MG63 (cell line): ENCODE measurements at places on chromosomes 3 and 15. TPM values are rescaled to one million over a fixed set of nuclear protein-coding genes. Genes with fewer than 3 reads are reported as not detected.

Gene KLF15
- total RNA-seq = 0.22 and 0.26 TPM in 2 replicates

GRCh38 chr3:32934150-32934742, 17.2 kb upstream of the CCR4 start:
- no peak for DNase-seq

Gene RETNLB
- total RNA-seq = not detected in 2 replicates

- DNase-seq = no peak
These were observed 8.5 kb downstream of the CRBN start for GRCh38 chr3:3170998-3171397.

DNA sequence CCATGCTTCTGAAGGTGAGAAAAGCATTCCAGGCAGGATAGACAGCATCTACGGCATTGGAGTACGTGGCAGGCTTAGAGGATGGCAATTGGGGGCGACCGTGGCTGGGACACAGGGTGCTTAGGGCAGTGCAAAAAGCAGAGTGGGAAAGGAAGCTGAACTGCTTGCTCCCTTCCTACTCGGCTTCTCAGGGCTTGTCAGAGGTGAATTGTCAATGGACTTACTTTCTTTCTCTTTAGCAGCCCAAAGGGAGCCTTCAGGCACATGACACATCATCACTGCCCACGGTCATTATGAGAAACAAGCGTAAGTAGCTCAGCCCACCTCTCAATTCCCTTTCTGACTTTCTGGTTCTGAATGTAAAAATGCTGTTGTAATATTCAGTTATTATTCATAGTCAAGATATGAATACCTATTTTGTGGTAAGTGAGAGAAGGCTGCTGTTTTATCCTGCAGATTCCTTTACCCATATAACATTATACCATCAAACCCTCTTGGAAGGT, 84.3 kb downstream of the KLHL25 start:
- no peak for DNase-seq

DNA sequence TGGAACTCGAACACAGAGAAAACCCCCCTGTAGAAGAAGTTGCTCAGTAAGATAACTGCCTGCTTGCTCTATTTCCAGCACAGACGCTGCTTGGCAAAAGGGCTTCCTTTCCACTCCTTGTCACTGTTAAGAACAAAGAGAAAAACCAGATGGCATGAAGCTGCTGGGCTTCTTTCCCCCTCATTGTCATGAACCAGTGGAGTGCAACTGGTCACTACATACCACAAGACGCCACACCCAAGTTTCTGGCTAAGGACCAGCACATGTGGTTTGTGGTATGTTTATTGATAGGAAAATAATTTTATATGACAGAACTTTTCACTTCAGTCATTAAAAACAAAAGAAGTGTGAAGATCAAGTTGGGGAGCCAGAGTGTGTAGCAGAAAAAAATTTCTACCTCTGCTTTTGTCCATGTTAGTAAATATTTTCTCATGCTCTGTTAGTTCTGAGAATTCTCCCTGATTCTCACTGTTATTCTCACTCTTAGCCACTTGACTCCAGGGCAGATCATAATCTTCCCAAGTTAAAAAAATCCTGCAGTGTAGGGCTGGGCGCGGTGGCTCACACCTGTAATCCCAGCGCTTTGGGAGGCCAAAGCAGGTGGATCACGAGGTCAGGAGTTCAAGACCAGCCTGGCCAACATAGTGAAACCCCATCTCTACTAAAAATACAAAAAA, 37.9 kb downstream of the CLK3 start:
- DNase-seq = peak; percentile 71

GRCh38 chr15:73383310-73384189, 14.8 kb upstream of the HCN4 start:
- DNase-seq = no peak

DNA sequence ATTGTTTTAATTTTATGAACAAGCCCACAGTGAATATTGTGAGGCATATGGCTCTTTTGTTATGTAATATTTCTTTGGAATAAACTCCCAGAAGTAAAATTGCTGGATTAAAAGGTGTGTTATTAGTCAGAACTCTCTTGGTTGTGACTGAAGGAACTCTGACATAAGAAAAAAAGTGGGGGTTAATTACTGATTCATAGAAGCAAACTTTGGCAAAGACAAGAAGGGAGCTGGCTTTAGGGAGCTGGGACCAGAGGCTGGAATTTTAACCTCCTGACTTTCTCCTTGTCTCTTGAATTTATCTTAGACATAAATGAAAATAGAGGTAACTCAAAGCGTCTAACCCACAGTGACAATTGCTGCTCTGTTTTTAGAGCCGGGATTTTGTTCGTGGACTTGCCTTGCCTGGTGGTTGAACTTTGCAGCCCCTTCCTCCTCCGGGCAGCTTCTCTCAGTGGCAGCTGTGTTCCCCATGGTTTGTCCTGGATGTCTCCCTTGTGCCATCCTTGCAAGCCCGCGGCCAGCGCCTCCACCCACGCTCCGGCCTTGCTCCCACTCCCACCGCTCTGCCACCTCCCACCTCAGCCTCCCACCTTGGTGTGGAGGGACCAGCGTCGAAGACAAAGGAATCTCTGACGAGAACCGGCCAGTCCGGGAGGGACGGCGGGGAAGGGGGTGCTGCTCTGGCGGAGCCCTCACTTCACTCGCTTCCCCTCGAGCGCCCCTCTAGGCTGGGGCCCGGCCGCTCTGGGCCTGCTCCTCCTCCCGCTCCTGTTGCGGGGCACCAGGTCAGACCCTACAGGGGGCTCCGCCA, 28.0 kb downstream of the ARHGAP31 start:
- peak; percentile 49 for DNase-seq

GRCh38 chr3:197298945-197299854, 788 bp upstream of the DLG1 start:
- DNase-seq = no peak

Gene CLDN18
- not detected in 2 replicates for total RNA-seq

Gene RARRES1
- not detected in 2 replicates for total RNA-seq

- no peak for DNase-seq
These were observed 25.8 kb upstream of the PSMD6 start for GRCh38 chr3:64049136-64049535.

DNA sequence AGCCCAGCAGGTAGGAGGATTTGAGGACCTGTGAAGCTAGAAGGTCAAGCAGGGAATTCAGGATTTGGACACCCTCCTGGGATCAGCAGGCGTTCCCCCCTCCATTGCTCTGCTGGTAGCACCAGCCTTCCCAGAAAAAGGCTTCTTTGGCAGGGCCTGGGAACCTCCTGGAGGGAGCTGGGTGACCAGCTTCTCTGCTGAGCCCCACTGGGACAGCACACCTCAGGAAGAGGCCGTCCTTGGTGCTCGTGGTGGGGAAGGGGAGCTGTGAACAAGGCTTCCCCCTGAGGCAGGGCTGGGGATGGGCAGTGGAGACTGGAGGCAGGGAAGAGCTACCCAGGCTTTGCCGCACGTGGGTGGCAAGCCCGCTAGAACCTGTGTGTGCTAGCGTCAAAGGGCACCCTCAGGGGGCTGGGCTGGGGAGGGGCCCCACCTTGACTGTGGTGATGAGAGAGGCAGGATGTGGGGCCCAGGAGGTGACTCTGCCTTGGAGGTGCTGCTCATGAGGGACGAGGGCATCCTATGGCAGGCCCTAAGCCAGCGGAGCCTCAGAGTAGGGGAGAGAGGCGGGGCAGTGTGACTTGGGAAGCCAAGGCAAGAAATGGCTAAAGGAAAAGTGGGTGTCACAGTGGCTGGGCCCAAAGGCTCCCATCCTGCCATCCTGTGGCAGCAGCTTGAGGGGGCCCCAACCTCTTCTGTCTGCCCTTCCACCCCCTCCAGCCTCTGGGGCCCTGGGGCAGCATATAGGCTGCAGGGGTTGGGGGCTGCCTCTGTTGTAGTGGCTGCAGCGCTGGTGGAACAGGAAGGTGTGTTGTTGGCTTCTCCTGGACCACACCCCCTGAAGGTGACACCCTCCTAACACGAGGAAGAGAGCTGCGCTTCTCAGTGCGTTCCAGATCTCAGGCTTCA, 20.7 kb downstream of the KLF13 start:
- DNase-seq = no peak

GRCh38 chr3:178856804-178857203, 214.8 kb downstream of the ZMAT3 start:
- DNase-seq = peak; percentile 57

Gene LARP6
- 62.8 and 116 TPM in 2 replicates for total RNA-seq

Gene CLRN1
- total RNA-seq = not detected in 2 replicates

GRCh38 chr3:85691196-85691595, 732.4 kb downstream of the CADM2 start:
- no peak for DNase-seq

GRCh38 chr15:36653851-36654250, 74.4 kb downstream of the CDIN1 start:
- DNase-seq = no peak

Gene WNT7A
- total RNA-seq = not detected in 2 replicates

Gene ABHD17C
- 8.0 and 8.1 TPM in 2 replicates for total RNA-seq

Gene LRTM1
- not detected in 2 replicates for total RNA-seq

GRCh38 chr3:141642215-141642614, 95.9 kb upstream of the RNF7 start:
- DNase-seq = no peak

- DNase-seq = no peak
These were observed 159.2 kb upstream of the PPP2R3A start for GRCh38 chr3:135806317-135806716.

Gene CHST14
- total RNA-seq = 12.4 and 12.5 TPM in 2 replicates

DNA sequence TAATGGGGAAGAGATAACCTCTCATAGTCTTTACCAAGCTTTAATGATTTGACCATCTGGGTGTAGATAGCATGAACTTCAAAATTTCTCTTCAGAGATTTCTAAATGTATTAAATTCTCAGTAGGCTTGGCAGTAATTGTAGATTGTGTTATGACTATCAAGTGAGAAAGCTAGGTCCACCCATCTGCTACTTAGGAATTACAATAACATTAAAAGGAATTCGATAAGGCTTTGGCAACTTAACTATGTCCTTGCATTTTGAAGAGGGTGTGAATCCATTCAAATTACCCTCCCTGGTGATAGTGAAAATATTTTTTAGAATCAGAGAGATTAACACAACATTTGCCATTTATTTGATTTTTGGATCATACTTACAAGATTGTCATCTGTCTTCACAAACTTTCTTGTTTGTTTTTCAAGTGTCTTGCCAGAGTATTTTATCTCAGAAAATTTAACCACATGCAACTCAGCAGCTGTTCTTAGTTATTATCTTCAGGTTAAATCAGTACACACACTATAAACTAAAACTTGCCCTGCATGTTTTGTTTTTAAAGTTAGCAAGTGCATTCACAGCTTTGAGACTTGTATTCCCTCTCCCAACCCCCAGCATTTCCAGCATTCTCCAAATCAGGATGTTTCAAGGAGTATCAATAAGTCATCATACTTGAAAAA, 69.6 kb upstream of the COL8A1 start:
- DNase-seq = no peak

Gene ASB14
- total RNA-seq = not detected in 2 replicates

Gene CTNNB1
- 129 and 147 TPM in 2 replicates for total RNA-seq

Gene TRPC1
- 2.3 and 2.6 TPM in 2 replicates for total RNA-seq

- DNase-seq = peak; percentile 45
These were observed 698 bp downstream of the IL1RAP start for GRCh38 chr3:190514413-190515153.

Gene TNIK
- 0.07 TPM in 2 replicates for total RNA-seq

GRCh38 chr3:33900809-33901505, 102.5 kb downstream of the PDCD6IP start:
- no peak for DNase-seq

GRCh38 chr15:85792912-85793590, 1.7 kb downstream of the KLHL25 start:
- peak; percentile 45 for DNase-seq

- no peak for DNase-seq
These were observed 140.3 kb downstream of the GABRG3 start for GRCh38 chr15:27111323-27111722.

DNA sequence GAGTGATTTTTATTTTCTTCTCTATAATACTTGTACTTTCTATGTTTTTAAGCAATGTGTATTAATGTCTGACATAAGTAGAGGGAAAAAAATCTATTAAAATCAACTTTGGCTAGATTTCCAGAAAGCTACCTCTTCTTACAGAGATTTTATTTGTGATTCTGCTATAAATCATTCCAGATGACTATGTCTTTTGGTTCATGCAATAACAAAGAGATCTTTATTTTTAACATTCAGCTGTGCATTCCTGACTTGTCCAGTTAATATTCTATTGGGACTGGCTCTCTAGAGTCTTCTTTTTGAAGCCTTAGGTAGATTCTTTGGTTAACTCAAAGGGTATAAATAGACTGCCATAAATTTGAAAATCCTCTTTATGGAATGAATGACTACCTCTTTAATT, 74.3 kb upstream of the ARPP21 start:
- no peak for DNase-seq

Gene AHSG
- not detected in 2 replicates for total RNA-seq

Gene ONECUT1
- total RNA-seq = not detected in 2 replicates

Gene GUCA1C
- not detected in 2 replicates for total RNA-seq

- no peak for DNase-seq
These were observed 4.4 kb downstream of the COX17 start for GRCh38 chr3:119672776-119673175.

- no peak for DNase-seq
These were observed 27.2 kb downstream of the USP3 start for GRCh38 chr15:63531586-63531985.

Gene SH2D7
- not detected in 2 replicates for total RNA-seq

Gene LIPH
- total RNA-seq = not detected in 2 replicates

DNA sequence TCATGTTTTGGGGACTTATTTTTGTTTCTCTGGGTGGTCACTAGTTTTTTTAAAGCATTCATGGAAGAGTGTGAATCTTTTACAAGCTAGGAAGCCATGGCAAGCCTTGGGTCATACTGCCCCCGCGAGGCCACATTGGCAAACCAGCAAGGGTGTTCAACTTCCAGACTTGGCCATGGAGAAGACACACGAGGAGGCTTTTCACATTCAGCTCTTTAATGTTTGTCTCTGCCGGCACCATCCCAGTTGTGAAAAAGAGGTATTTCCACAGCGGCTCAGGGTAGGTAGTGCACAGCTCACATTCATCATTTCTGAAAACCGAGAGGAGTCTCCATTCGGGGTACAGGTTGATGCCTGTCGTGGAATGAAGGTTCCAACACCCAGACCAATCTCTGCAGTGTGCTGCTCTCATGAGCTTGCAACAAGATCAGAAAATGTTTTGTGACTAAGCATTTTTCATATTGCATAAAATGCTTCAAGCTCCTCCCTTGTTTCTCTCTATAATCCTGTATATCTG, 7.7 kb downstream of the CCR5 start:
- peak; percentile 45 for DNase-seq

DNA sequence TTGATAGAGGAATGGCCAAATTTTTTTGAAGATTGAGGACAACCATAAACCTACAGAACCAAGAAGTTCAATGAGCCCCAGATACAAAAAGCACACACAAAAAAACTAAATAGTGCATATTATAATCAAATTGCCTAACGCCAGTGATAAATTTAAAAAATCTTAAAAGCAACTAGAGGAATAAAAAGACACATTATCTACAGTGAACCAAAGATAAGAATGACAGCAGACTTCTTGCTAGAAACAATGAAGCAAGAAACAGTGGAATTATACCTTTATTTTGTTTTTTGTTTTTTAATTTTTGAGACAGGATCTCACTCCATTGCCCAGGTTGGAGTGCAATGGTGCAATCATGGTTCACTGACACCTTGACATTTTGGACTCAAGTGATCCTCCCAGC, 9.9 kb upstream of the SAMD7 start:
- DNase-seq = no peak

GRCh38 chr15:52010633-52011595, 8.1 kb upstream of the MAPK6 start:
- DNase-seq = peak; percentile 83
